ENCODE measurements at places on chromosomes 16 and 17. TPM values are rescaled to one million over a fixed set of nuclear protein-coding genes. Genes with fewer than 3 reads are reported as not detected.

The MYBBP1A gene
- total RNA-seq, result 157 TPM

The ASPA gene
- total RNA-seq, result not detected

The TEKT1 gene
- not detected for total RNA-seq

The ITGAD gene
- total RNA-seq, result not detected

The TEDC2 gene
- 32.1 TPM for total RNA-seq

DNA sequence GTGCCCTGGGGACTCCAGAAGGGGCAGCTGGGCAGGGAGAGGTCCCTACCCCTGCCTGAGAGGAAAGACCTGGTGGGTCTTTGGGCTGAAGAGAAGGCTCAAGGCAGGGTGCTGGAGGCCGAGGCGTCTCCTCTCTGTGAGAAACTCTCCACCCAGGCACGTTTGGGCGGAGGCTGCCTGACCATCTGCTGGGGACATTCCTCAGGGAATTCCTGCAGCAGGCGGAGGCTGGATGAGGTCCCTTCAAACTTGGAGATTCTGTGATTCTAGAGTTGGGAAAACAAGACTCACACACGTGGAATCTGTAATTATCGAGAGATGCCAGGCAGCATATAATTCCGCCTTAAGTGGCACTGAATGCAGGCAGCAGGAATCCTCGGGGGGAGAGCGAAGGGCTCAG, 21.1 kb upstream of the PHF12 start:
- no peak for DNase-seq

DNA sequence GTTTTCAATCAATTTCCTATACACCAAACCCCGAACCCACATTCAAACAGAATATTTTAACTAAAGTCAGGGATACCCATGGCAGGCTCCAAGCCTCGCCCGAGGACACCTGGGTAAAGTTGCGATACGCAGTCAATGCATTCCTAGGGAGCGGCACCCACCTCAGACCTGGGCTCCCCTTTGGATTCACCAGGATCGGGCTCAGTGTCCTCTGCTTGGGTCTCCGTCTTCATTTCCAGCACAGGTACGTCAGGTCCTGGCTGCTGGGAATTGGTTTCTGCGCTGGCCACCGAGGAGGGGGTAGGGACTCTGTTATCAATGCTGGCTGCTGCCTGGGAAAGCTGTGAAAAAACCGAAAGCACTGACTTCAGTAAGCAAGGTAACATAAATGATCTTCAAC, 51.7 kb upstream of the TRAP1 start:
- no peak for DNase-seq

GRCh38 chr16:53712065-53712464, 8.1 kb downstream of the FTO start:
- no peak for DNase-seq

DNA sequence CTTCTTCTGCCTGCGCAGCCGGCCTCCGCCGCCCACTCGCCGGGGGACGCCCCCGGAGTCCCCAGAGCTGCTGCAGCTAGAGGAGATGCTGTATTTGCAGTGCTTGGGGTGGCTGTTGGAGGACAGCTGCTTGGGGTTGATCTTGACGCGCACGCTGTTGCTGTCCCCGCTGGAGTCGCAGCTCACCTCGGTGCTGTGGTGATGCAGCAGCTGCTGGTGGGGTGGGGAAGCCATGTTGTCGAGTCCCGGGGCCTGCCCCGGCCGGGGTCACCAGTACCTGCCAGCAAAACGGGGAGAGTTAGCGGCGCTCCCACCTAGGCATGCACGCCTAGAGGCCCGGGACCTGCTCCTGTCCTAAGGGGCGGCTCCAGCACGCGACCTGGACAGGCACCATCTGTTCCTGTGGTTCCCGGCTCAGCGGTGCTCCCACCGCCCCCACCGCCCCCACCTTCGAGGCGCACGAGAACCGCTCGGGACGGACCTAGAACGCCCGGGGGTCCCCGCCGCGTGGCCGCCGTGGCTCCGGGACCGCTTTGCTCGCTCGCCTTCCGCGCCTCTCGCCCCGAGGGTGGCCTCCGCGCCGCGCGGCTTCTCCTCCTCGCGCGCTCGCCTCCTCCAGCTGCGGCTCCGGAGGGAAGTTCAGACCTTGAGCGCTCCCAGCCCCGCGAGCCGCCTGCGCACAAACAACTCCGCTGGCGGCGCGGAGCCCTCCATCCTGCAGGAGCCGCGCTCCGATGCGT, 863 bp downstream of the ADCY9 start:
- DNase-seq, result peak; percentile 67

DNA sequence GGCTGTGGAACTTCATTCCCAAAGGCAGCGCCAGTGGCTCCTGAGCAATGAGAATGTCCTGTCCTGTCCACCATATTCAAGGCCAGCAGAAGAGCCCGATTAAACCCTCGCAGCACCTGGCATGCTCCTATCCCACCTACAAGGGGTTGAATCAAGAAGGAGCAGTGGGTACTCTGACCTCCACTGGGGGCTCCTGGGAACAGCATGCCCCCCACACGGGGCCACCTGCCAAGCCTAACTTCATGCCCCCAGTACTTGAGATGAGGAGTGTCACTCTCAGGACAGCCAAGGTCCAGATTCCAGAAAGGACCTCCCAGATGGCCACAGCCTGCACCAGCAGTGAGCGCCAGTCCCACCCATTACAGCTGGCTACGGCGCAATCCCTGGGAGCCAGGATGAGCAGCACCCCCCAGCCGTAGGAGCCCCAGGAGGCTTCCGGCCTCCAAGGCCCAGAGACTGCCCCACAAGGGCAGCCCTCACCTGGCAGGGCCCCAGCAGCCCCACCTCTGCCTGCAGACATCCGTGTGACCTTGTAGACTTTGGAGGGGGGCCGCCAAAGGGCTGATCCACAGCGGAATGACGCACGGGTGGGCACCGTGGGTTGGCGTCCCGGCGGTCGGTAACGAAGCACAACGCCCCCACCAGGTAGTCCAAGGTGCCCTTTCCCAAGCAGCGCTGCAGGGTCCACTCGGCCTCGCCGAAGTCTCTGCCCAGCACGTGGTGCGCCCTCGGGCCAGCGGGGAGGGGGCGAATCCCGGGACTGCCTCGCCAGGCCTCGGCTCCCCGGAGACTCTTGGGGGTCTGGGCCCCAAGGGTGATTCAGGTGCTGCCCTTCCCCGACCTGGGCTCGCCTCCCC, 1.0 kb upstream of the MPDU1 start:
- no peak for DNase-seq

DNA sequence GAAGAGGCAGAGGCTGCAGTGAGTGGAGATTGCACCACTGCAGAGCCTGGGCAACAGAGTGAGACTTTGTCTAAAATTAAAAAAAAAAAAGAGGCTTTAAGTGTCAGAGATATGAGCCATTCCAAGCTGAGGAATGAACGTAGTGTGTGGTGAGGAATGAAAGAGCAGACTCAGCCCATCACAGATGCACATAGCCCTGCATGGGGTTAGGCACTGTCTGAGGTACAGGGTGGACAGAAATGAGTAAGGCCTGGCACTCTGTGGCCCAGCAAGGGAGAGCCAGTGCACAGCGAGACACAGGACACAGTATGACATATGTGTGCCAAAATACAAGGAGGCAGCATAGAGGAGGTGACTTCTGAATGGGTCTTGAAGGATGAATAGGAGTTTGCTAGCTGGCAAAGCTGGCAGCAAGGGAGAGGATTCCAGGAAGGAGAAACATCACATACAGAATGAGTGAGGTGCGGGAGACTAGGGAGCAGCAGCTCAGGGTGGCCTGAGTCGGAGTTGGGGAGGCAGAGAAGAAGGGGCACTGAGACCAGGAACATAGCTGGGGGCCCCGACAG, 8.7 kb upstream of the ZNF469 start:
- no peak for DNase-seq

DNA sequence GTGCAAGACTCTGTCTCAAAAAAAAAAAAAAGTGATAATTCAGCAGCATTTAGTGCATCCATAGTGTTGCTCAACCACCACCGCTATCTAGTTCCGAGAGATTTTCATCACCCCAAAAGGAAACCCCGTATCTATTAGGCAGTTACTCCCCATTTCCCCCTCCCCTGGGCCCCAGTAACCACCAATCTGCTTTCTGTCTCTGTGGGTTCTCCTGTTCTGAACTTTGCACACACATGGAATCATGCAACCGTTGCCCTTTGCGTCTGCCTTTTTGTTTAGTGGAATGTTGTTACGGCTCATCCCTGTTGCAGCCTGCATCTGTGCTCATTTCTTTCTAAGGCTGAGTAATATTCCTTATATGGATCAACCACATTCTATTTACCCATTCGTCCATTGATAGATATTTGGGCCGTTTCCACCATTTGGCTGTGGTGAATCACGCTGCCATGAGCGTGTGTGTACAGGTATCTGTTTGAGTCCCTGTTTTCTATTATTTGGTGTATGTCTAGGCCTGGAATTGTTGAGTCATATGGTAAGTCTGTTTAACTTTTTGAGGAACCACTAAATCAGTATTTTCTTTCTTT, 8.7 kb upstream of the SYNGR2 start:
- no peak for DNase-seq

GRCh38 chr17:44900894-44901293, 1.6 kb upstream of the EFTUD2 start:
- no peak for DNase-seq

DNA sequence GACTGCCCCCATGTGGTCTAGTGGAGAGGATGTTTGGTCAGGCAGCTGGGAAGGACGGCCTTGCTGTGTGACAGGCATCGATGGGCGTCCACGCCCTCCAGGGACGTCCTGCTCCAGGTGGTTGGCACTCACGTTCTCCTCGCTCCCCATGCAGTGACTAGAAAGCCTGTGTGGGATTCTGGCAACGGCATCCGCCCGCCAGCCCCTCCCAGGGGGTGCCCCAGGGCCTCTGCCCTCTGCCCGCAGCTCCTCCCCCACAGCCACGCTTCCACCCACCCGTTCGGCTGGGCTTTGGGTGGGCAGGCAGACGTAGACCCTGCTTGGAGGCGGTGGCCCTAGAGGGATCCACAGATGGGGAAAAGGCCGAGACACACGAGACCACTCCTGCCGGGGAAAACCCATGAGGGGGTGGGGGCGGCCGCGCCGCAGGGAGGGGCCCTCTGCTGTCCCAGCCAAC, 4.7 kb upstream of the IL17C start:
- peak; percentile 69 for DNase-seq

- DNase-seq, result no peak
Observed at GRCh38 chr17:27873211-27873610, 20.0 kb downstream of the LYRM9 start.

- no peak for DNase-seq
Observed at GRCh38 chr17:69269131-69269998, 40.7 kb upstream of the ABCA10 start.

DNA sequence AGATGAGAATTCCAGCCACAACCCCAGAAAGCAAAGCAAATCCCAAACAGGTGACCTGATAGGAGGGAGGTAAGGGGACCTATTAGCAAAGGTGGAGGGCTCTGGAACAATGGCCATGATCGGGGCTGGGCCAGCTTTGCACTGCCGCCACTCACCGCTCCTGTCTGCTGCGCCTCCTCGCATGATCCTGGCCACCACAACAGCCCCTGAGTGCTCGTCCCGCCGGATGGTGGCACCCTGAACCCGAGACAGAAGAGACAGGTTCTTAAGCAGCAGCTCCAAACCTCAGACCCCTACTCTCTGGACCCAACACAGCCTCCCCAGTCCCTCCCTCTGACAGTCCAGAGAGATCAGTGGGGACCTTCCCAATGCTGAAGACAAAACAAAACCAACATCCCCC, 5.3 kb downstream of the MPP3 start:
- DNase-seq, result no peak

DNA sequence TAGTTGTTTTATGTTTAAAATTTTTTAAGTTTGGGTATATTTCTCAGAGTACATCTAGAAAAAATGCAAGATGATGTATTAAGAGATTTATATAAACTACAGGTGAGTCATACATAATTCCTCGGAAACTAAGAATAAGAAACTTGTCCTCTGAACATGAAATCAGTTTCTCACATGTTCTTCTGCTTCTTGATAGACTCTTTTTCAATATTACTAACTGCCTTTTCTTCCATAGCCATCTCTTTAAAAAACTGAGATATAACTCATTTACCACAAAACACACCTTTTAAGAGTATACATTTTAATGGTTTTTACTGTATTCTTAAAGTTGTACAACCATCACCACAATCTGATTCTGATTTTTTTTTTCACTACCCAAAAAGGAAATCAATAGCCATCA, 238.4 kb upstream of the AXIN2 start:
- no peak for DNase-seq

- DNase-seq, result no peak
Observed at GRCh38 chr16:58882292-58882691, 148.2 kb upstream of the GOT2 start.

GRCh38 chr17:42188749-42189650, 3.7 kb upstream of the HCRT start:
- no peak for DNase-seq

DNA sequence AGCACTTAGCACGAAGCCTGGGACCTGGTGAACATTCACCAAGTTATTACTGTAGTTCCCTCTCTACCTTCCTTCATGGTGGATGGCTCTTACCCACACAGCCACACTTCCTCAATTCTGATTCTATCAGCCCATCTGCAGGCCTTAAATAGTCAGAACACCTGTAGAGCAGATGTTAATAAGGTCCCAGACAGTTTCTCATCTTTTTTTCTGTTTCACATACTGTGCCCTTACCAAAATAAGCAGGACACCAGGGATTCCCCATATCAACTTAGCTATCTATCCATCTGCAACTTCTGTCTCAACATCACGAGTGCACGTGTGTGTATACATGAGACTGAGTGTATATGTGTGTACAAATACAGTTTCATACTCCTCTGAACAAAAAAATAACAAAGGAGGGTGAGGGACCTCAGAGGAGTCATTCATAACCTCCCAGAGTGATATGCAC, 2.8 kb downstream of the RECQL5 start:
- no peak for DNase-seq

DNA sequence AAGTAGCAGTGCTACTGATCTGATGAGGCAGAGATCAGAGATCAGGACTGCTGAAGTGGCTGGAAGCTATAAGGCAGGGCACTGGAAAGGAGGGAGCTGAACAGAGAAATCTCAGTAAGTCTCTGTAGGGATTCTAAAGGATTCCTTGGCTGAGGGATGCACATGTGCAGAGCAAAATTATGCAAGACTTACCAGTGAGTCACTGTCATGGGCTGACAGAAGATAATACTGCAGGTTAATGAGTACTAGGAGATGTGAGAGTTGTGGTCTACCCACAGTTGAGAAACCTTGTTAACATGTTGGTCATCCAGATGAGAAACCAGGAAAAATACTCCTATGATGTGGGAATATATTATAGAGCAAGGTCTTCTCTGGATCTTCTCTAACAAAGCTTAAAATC, 378.1 kb downstream of the HAPSTR1 start:
- DNase-seq, result no peak

DNA sequence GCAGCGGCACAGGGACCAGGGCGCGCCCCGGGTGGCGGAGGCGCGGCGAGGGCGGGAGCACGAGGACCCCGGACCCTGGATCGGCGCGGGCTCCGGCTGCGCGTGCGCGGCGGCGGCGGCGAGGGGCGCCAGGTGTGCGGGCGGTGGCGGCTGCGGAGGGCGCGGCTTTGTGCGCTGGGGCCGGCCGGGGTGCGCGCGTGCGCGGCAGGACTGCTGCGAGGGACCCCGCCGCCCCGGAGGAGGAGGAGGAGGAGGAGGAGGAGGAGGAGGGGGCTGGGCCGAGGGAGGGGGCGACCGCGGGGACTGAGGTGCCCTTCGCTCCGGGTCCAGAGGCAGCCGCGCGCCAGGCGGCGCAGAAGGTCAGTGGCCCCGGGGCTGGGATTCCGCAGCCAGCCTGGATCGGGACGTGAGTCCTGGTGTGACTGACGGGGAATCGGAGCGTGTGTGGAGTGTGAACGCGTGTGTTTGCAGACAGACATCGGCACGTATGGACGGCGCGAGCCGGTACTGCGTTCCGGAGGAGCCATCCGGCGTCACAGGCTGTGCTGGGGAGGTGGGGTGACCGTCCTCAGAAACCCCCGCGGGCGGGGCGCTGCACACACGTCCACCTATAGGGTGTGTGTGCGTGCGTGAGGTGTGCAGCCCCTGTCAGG, 19.5 kb upstream of the RAP1GAP2 start:
- DNase-seq, result no peak

GRCh38 chr17:78890498-78890897, 12.5 kb downstream of the CEP295NL start:
- DNase-seq, result no peak

Measured in CD8-positive, alpha-beta memory T cell (primary cell).